ENCODE measurements at places on chromosomes 2 and 18.

GRCh38 chr2:98175811-98176210, 88.8 kb downstream of the VWA3B start:
- no peak for DNase-seq

- no peak for DNase-seq
Measured at GRCh38 chr2:217399291-217399690, 539.4 kb upstream of the TNP1 start.

DNA sequence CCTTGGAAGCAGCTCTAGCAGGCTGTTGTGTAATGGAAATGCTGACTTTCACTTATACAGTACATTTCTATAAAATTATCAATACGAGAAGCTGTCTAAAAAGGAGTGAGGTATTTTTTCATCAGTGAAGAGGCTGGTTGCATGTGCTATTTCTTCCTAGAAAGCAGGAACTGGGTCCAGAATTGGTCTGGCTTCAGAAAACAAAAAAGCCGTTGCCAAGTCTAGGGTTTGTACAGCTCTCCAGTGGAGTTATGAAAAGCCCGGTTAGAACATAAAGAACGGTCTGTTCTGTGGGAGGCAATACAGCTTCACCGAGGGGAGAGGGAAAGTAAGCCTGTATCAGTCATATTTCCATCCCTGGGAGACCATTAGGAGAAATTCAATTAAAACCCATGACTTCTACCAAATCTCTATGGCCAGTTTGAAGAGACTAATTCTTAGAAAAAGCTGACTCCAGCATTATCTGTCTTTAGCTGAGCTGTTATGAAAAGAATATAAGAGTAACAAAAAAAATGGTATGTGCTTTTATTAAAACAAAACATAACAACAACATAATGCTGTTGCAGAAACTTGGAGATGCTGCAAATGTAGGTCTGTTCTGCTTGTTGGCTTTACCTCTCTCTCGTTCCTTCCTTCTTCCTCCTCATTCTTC, 217.0 kb downstream of the CMPK2 start:
- peak; percentile 22 for DNase-seq

GRCh38 chr2:1907849-1908533, 163.7 kb upstream of the PXDN start:
- no peak for DNase-seq

GRCh38 chr2:14530506-14530905, 102.0 kb upstream of the LRATD1 start:
- peak; percentile 8 for DNase-seq

DNA sequence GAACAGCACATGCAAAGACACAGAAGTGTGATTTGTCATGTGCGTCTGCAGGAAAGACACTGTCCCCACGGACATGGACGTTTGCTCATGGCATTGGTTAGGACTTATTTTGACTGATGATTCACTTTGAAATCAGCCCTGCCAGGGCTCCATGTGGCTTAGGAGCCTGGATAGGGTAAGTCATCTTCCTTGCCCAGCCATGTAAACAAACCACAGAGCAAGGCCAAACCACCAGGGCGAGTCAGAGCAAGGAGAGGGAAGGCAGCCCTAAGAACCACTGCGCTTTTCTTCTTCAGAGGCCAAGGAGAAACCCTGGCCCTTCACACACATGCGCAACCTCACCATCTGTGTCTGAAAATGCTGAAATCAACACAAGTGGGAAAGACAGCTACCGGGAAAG, 88.8 kb downstream of the GFPT1 start:
- peak; percentile 78 for DNase-seq

GRCh38 chr18:21979171-21979560, 190.2 kb upstream of the GATA6 start:
- DNase-seq = no peak

DNA sequence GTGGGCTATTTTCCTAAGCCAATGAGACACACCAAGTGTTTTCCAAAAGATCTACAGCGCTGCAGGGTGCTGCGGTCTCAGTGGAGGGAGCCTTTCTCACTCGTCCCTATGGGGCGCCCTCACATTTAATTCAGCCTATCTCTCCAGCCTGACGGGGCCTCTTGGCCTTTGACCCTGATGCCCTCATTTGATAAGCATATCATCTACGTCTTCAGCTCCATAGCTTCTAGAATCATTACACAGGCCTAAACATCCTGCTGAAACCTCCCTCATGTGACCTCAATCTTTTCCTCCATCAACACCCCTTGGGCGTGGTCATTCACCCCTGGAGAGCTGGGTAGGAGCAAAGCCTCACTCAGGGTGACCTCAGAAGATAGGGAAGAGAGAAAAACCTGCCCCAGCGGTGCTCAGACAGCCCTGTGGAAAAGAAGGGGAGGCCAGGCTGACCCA, 57.4 kb downstream of the CYP26B1 start:
- no peak for DNase-seq

- peak; percentile 70 for DNase-seq
Measured at GRCh38 chr2:111071600-111072171, 49.0 kb upstream of the BCL2L11 start.

- DNase-seq = no peak
Measured at GRCh38 chr2:57973621-57974186, 72.9 kb upstream of the VRK2 start.

- no peak for DNase-seq
Measured at GRCh38 chr2:45218931-45219339, 209.7 kb upstream of the SIX2 start.

DNA sequence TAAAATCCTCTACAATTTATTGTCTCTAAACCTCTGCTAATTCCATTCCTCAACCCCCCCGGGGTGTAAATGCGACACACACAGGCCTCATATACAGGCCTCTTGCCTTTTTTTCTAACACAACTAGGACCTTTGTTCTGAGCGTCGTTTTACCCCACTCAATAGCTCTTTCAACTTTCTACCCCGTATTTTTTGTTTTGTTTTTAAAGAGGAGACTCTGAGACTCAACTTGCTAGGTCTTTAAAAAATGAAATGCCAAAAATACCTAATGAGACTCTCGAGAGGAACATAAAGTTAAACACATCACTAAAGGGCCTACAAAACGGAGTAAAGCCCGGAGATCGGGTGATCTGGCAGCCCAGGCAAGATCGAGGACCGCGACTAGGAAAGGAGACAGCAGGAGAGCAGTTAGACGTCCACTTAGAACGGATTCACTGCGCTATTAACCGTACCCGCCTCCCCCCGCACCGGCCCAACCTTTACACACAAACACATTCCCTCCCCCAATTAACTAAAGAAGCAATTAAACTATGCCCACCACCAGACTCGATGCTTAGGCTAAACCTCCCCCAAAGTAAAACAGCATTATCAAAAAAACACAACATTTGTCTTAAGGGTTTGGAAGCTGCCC, 1.7 kb downstream of the TRIP12 start:
- DNase-seq = no peak

- no peak for DNase-seq
Measured at GRCh38 chr2:235725841-235726240, 232.0 kb downstream of the AGAP1 start.

DNA sequence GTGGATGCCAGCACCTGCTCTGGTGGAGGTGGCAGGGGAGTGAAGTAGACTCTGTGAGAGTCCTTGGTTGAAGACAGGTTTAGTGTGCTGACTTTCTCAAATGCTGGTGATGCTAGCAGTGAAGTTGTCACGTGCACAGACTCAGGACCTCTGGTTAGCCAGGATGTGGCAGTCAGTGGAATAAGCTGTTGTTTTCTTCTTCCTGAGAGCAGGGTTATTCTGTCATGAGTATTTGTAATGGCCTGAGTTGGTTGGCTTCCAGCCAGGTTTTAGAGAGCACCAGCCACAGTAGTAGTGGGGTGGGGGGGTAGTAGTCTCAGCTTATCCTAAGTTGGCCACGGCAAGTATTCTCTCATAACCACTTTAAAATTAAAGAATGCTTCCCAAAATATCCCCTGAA, 238.5 kb upstream of the FBXO11 start:
- DNase-seq = no peak

DNA sequence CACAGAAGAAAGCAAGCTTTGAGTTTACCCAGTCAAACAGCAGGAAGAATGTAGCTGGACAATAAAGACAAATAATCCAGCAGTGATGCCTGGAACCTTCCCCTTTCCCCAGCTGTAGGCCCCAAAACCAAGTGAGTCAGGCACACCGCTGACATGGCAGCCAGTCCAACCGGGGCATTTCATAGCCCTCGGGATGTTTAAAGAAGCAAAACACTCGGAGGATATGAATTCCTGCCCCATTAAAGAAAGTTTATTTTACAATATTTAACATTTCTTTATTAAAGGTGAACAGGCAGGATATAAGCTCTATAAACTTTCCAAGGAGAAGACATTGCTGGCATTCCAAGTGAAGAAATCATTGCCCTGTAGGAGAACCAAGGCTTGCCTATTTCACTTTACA, 507.6 kb upstream of the TNP1 start:
- no peak for DNase-seq

DNA sequence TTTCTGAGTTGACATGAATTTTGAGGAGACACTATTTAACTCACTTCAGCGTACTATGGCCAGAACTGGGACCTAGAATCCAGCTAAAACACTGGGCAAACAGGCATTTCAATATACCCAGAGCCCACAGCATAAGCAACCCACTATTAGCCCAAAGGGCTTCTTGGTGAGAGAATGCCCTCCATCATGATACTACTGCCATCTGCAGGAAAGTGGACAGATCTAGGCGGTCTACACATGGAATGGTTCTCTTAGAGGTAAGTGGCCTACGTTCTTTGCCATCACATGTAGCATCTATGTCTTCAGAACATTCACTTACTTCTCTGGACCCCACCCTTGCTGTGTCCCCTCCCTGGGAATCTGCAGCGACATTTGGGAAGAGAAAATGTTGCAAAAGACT, 181.3 kb upstream of the LINC00305 start:
- no peak for DNase-seq

- DNase-seq = no peak
Measured at GRCh38 chr2:105489168-105489878, 90.5 kb upstream of the FHL2 start.

- DNase-seq = no peak
Measured at GRCh38 chr18:53503914-53504441, 720.5 kb downstream of the MBD2 start.

- no peak for DNase-seq
Measured at GRCh38 chr2:77649856-77650255, 127.7 kb upstream of the LRRTM4 start.

GRCh38 chr2:31282634-31283033, 48.7 kb downstream of the EHD3 start:
- DNase-seq = no peak

GRCh38 chr2:61660511-61661388, 122.6 kb upstream of the XPO1 start:
- no peak for DNase-seq

- no peak for DNase-seq
Measured at GRCh38 chr2:155424518-155424917, 726.0 kb downstream of the KCNJ3 start.

DNA sequence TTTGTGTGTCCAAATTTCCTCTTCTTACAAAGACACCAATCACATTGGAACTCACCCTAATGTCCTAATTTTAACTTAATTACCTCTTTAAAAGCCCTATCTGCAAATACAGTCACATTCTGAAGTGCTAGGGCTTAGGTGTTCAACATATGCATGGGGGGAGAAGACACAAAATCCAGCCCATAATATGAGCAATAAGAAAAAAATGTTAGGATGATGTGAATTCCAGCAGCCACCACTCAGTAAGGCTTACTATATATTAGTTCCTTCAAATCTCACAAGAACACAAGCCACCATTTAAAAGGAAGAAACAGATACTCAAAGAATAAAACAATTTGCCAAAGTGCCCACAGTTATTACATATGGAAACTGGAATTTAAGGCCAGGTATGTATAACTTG, 285.7 kb downstream of the EPHA4 start:
- no peak for DNase-seq

- DNase-seq = no peak
Measured at GRCh38 chr2:14866736-14867352, 234.3 kb downstream of the LRATD1 start.

DNA sequence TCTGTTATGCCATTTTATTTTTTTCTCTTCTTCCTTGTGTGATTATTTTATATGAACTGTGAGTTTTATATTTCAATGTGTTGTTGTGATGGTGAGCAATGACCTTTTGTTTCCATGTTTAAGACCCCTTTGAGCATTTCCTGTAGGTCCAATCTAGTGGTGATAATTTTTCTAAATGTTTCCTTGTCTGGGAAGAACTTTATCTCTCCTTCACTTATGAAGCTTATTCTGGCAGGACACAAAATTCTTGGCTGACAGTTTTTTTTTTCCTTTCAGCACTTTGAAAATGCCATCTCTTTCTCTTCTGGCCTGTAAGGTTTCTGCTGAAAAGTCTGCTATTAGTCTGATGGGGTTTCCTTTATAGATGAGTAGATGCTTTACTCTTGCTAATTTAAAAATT, 53.2 kb downstream of the G6PC2 start:
- no peak for DNase-seq

- no peak for DNase-seq
Measured at GRCh38 chr18:77547757-77548156, 298.1 kb downstream of the GALR1 start.

DNA sequence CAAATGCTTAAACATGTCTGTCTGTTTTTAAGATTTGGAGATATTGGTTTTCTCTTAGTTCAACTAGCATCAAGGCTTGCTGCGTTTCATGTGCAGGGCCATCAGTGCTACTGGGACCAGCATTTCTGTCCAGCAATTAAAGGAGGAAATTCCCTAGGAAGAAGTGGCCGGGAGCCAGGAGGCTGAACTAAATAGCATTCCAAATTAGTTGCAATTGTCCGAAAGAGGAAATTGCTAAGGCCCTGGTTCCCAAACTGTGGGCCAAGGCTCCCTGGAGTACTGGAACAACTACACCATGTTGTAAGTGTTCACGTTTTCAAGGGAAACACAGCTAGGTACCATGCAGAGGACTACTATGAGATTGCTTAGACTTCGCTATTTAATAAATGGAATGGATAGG, 257.9 kb downstream of the PTPRM start:
- DNase-seq = no peak

GRCh38 chr2:239943991-239944631, 81.0 kb downstream of the NDUFA10 start:
- no peak for DNase-seq

DNA sequence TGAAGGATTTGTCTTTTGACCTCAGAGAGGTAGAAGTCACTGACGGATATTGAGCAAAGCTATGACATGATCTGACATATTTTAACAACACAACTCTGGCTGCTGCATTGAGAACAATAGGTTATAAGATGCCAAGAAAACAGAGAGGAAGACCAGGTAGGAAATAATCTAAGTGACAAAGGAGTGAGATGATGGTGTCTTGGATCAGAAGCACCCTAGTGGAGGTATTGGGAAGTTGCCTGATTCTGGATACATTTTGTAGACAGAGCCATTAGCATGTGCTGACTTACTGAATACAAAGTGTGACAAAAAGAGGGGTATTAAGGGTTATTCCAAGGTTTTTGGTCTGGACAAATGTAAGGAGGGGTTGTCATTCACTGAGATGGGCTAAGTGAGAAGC, 1438.1 kb downstream of the DPP10 start:
- no peak for DNase-seq

Measured in astrocyte of the cerebellum (primary cell).